ENCODE measurements at places on chromosomes 6 and 20.

GRCh38 chr6:140105857-140106256 is 731.4 kb upstream of the CITED2 start:
- no peak for DNase-seq

- DNase-seq, result no peak
These were observed 186.1 kb downstream of the UNC5CL start for GRCh38 chr6:40852779-40853373.

DNA sequence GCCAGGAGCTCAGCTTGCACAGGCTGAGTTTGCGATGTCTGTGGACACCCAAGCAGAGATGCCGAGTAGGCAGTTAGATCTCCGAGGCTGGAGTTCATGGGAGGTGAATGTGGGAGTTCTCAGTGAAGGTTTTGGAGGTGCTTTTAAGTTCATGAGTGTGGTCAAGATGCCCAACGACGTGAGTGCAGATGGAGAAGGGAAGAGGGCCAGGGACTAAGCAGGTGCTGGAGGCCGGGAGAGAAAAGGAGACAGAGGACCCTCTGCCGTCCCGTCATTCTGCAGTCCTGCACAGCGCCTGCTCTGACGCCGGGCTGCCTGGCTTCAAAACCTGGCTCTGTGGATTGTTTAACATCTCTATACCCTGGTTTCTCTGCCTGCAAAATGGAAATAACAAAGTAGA is 15.5 kb downstream of the ITPR3 start:
- DNase-seq, result no peak

DNA sequence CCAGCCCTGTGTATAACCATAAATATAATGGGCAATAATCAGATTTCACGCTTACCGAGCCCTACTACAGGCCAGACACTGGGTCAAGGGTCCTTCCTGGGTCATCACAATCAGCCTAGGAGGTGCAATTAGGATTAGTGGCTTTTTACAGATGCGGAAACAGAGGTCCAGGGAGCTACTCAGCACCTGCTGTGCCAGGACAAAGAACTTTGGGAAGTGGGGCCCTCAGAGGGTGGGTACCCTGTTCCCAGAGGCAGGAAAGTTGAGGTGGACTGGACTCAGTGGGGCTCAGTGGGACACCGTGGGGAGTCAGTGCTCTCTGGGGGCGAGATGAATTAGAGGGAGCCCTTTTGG is 77.2 kb downstream of the CEBPB start:
- DNase-seq, result no peak

- no peak for DNase-seq
These were observed 25.3 kb upstream of the CD93 start for GRCh38 chr20:23111307-23111943.

GRCh38 chr6:15945593-15946159 is 183.2 kb upstream of the MYLIP start:
- no peak for DNase-seq

- DNase-seq, result no peak
These were observed 3.7 kb upstream of the FAXC start for GRCh38 chr6:99353126-99353525.

All from activated CD8-positive, alpha-beta memory T cell treated with anti-CD3 and anti-CD28 coated beads for 48 hours (primary cell).